ENCODE measurements at places on chromosomes 11 and 22.

GRCh38 chr11:14519597-14519916 lies 629 bp downstream of the PSMA1 start:
- no peak for DNase-seq

- peak; percentile 77 for DNase-seq
These were observed 1.0 kb upstream of the PPP6R2 start for GRCh38 chr22:50341977-50342650.

GRCh38 chr11:24861440-24861839 lies 364.6 kb downstream of the LUZP2 start:
- no peak for DNase-seq

GRCh38 chr22:20996598-20997535 lies 5.1 kb downstream of the THAP7 start:
- no peak for DNase-seq

DNA sequence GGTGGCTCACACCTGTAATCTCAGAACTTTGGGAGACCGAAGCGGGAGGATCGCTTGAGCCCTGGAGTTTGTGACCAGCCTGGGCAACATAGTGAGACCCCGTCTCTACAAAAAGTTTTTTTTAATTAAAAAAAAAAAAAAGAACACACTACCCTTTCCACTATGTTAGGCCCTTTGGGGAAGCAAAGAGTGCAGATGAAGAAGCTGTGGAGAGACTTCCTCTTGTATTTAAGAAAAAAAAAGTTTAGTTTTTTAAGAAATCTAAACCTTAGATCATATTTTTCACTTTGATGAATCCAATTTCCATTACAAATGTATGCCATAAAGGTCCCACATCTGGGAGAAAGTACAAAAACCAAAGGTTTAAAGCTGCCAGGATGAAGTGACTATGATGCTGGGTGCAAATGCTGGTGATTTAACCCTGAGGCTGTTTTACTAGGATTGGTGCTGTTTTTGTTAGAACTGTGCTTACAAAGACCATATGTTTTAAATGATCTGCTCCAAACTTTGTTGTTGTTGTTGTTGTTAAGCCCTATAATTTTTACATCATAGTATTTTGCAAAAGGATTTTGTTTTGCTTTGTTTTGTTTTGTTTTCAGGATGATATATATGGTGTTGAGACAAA lies 28.9 kb upstream of the ACER3 start:
- no peak for DNase-seq
